ENCODE measurements at places on chromosomes 16 and 17. TPM values are rescaled to one million over a fixed set of nuclear protein-coding genes. Genes with fewer than 3 reads are reported as not detected.

Gene NUPR1
- not detected for total RNA-seq

Gene CCDC40
- total RNA-seq: 25.3 TPM

Gene KCNH6
- total RNA-seq: 4.1 TPM

Gene PIK3R5
- total RNA-seq: not detected

Gene TPPP3
- 21.7 TPM for total RNA-seq

Gene ANKFN1
- total RNA-seq: 0.96 TPM

Gene RNF222
- total RNA-seq: not detected

Gene CSH1
- total RNA-seq: not detected

Gene SHISA9
- 96.6 TPM for total RNA-seq

Gene RGS9
- 2.4 TPM for total RNA-seq

- DNase-seq: no peak
Observed at GRCh38 chr16:57166951-57167350, 18.9 kb downstream of the PSME3IP1 start.

DNA sequence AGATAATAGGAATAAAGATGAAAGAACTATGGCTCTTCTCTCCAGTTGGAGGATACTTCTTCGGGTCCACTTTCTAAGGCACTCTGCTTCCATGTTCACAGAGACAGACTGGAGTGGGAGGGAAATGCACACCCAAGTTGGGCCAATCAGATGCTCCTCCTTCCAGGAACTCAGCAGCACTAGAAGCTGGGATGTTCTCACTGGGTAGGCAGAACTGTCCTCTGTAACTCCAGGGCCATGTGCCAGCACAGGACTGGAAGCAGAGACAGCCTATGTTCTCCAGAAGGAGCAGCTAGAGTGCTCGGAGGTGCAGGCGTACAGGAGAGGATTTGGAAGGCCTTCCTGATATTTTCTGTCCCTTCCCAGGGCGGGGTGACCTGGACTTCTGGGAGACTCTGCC is 49.9 kb upstream of the SREBF1 start:
- no peak for DNase-seq

DNA sequence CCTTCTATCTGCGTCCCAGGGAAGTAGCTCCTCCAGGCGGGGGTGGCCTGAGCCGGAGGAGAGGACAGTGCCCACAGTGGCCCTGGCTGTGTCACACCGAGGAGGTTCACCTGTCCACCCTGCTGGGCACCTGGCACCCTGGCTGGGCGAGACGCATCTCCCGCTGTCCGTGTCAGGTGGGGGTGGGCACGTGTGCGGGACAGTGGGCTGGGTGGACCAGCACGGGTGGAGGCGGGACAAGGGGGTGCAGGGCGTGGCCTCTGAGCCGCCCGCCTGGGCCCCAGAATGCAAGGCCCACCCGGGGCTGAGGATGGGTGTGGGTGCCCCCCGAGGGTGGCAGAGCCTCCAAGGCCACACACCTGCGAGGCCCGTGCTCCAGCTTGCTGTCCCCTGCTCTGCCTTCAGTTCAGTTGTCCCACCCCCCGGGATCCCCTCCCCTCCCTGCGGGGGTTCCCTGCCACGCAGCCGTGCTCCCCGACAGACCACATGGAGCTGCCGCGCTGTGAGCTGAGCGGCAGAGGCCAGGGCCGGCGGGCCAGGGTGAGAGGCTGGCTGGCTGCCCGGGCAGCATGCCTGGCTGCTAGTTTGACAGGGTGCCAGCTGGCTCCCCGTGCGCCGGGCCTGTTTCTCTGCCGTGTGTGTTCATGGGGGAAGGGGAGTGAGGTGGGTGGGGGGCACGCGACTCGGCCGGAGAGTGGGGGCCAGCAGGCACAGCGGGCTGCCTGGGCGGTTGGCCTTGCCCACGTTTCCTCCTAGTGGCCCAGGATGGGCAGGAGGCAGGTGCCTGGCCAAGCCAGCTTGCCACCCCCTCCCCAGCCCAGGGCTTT is 33.9 kb downstream of the BAHCC1 start:
- no peak for DNase-seq

DNA sequence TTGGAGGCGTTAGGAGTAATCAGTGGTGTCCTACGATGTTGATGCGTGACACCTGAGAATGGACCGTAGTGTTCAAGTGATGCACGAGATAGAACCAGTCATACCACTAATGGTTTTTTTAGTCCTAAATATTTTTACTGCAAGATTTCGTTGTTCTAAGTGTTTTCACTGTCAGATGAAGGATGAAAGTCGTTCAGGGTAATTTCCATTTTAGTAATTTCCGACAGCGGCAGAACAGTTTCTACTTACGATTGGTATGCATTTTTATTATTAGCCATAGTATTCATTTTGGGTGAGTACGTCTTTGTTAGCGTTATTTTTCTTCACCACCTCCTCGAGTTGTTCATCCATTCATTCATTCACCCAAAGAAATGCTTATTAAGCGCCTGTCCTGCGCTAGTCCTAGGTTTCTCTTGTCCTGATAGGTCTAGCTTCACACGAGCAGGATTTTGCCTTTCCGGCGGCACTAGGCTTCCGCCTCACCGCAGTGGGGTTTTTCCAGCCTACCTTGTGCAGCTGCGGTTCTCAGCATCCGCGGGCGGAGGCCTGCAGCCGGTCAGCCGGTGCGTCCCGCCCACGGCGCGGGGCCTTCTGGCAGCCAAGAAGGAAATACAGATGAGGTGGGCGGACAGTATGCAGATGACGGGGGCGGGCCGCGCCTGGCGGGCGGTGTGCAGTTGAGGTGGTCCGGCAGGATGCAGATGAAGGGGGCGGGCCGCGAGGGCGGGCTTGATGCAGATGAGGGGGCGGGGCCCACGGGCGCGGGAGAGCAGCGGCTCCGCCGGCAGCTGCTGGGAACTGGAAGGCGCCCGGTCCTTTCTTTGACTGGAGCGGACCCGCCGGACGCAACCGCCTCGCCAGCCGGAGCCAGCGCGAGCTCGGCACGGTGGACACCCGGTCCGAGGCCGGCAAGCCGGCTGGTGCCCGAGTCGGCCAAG is 146.4 kb downstream of the SPECC1 start:
- DNase-seq: peak; percentile 99

DNA sequence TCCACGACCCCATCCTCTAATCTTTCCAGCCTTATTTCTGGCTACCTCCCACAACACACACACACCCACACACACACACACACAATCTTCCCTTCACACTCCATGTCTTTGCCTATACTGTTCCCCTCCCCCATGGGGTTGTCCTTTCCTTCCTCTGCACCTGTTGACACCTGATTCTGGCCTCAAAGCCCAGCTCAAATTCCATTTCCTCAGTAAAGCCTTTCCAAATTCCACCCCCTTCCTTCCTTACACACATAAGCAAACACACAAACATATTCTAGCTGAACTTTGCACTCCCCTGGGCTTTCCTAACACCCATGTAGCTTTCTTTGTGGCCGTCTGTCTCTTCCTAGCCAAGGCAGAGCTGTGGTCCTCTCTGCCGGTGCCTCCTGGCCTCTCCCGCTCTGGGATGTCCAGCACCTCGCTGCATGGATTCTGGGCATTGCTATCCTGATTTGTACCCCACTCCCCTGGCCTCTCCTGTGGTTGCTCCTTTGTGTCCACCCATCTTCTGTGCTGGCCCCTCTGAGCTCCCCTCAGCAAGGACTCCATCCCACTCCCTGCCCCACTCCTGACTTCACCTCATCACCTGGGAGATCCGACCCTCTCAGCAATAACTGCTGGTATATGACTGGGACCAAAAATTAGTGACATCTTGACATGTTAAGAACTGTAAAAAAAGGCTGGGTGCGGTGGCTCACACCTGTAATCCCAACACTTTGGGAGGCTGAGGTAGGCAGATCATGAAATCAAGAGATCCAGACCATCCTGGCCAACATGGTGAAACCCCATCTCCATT is 8.4 kb upstream of the SRCIN1 start:
- DNase-seq: no peak

DNA sequence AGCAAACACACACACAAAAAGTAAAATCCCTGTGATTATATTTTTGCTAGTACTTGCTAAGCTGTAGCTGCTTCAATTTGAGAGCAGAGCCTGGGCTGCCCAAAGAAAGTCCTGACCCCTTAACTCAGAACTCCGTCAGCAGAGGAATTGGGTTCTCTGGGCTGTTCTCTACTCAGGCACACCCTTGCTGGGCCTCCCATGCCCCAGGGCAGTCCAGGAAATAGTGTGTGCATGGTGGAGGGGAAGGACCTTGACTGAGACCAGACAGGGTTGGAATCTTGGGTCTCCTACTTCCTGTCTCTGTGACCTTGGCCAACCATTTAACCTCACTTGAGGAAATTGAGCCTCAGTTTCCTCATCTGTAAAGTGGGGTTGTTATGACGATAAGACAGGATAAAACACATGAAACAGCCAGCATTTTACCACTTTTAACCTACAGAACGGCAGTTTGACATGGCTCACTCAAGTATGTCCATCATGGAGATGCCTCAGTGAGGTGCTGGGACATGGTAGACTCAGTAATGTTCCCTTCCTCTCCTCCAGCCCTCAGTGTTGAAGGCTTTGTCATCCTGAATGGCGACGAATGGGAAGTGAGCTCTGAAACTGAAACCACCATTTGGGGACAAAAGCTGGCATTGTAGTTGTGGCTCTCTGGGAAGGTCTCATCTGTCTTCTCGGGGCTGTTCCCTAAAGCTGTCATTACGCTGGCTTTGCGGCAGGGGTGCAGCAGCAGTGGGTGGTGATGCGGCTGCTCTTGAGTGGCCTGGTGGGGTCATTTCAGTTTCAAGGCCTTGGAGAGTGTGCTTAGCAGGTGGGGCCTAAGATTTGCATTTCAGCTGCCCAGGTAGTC is 74.9 kb downstream of the CMIP start:
- DNase-seq: no peak

DNA sequence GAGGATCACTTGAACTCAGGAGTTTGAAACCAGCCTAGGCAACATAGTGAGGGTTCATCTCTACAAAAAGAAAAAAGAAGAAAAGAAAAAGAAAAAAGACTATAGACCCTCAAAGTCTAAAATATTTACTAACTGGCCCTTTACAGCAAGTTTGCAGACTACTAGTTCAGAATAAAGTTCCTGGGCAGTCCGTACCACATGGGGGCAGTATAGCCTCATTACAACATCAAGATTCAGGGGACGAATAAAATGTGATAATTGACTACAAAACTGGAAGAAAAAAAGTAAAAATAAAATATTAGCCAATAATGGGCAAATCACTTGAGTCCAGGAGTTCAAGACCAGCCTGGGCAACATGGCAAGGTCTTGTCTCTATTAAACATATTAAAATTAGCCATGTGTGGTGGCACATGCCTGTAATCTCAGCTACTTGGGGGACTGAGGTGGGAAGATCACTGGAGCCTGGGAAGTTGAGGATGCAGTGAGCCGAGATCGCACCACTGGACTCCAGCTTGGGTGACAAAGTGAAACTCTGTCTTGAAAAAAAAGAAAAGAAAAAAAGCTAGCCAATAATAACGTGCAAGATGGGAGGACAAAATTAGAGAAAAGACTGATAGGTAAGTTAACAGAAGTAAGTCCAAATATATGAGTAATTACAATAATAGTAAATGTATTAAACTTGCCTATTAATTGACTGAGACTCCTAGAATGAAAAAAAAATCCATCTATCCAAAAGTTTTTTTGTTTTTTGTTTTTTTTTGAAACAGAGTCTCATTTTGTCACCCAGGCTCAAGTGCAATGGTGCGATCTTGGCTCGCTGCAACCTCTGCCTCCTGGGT is 129.4 kb upstream of the SEC14L1 start:
- DNase-seq: peak; percentile 67

DNA sequence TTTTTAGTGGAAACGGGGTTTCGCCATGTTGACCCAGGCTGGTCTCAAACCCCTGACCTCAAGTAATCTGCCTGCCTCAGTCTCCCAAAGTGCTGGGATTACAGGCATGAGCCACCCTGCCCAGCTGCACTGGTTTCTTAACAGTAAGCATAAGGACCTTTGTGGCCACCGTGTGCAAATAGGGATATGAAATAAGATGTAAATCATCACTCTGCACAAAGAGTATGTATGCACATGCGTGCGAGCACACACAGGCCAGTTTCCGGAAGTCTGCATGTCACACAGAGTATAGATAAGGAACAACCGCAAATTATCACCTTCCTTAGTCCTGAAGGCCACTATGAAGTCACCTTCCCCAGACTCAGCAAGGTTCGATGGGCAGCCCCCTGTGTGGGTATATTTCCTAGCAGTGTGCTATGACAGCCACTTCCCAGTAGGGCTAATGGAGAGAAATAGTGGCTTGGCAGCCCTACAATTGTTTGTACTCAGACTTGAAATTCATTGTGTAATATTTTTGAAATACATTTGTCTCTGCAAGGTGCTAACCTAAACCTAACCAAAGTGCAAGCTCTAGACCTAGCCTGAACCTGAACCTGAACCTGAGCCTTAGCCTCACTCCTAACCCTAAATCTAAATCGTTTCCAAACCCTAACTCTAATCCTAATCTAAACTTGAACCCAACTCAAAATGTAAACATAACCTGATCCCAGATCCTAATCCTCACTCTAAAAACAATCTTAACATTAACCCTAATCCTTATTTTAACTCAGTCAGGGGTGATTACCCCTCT is 48.4 kb upstream of the SKAP1 start:
- DNase-seq: no peak

DNA sequence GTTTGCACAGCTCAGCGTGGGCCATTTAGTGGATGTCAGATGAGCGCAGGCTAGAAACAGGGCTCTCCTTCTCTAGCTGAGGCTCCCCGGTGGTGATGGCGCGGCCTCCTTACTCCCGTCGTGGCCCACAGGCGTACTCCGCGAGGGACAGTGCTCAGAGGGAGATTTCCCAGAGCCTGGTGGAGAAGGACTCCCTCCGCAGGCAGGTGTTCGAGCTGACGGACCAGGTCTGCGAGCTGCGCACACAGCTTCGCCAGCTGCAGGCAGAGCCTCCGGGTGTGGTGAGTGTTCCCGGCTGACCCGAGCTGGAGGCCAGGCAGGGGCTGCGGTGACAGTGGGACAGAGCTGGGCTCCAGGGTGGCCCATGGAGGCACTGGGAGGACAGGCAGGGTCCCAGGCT is 21.4 kb downstream of the CARD14 start:
- no peak for DNase-seq

GRCh38 chr17:302300-302698 is 50.3 kb downstream of the RPH3AL start:
- DNase-seq: no peak

DNA sequence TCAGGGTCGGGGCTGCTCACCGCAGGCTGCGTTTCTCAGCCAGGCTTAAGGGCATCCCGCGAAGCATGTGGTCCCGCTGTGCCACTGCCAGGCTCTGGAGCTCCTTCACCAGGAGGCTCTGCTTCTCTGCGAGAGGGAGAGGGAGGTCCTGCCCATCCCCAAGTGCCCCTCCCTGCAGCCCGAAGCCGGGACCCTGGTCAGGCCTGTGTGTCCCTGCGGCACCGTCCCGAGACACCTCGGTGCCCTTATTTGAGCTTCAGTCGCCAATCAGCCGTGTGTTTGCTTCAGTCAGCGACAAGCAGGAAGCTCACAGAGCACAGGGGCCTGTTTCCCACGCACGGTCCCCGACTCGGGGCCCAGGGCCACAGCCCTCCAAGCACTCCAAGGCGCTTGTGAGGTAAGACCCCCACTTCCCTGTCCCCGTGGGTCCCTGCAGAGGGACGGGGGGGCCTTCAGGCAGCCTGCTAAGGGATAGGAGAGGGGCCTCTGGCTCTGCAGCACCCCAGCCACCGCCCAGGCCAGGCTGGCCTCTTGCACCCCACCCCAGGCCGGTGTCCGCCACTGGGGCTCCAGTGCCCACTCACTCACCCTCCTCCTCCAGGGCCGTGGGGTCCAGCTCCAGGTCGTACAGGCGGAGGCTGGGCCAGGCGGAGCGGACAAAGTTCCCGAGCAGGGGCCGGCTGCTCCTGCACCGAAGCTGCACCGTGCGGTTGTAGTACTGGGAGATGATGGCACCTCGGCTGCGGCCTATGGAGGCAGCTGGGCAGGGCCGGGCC is 3.2 kb downstream of the TMC6 start:
- no peak for DNase-seq

- no peak for DNase-seq
Observed at GRCh38 chr16:12826559-12826958, 22.9 kb upstream of the CPPED1 start.
